ENCODE measurements at places on chromosomes 11 and 22. TPM values are rescaled to one million over a fixed set of nuclear protein-coding genes. Genes with fewer than 3 reads are reported as not detected.

Gene FAT3
- 0.11 TPM for total RNA-seq

- H3K27ac ChIP-seq = no peak overlapping the region
- no peaks in the 10 kb centered on the region for H3K36me3 ChIP-seq
- H3K4me1 ChIP-seq = no peaks in the 10 kb centered on the region
- H3K27me3 ChIP-seq = no peaks in the 10 kb centered on the region
These were observed 43.9 kb downstream of the ELFN2 start for GRCh38 chr22:37383341-37383740.

Gene OSBP
- total RNA-seq = 51.2 TPM

GRCh38 chr11:38296211-38296776 is 1698.3 kb upstream of the RAG2 start:
- no peak overlapping the region for H3K4me3 ChIP-seq
- DNase-seq = no peak
- no peaks in the 10 kb centered on the region for H3K27me3 ChIP-seq

- H3K27me3 ChIP-seq = no peaks in the 10 kb centered on the region
- peak overlapping the region; percentile 6 for H3K27ac ChIP-seq
- H3K4me1 ChIP-seq = peaks cover 39% of the 10 kb centered on the region
- no peak for DNase-seq
- H3K4me3 ChIP-seq = no peak overlapping the region
- no peaks in the 10 kb centered on the region for H3K36me3 ChIP-seq
These were observed 33.1 kb downstream of the TNRC6B start for GRCh38 chr22:40210818-40211217.

GRCh38 chr11:13135385-13136271 is 126.5 kb downstream of the RASSF10 start:
- no peaks in the 10 kb centered on the region for H3K4me1 ChIP-seq
- no peak for DNase-seq
- H3K27ac ChIP-seq = no peak overlapping the region
- no peaks in the 10 kb centered on the region for H3K36me3 ChIP-seq
- no peak overlapping the region for H3K4me3 ChIP-seq

GRCh38 chr11:62073061-62073460 is 50.8 kb upstream of the INCENP start:
- no peaks in the 10 kb centered on the region for H3K4me1 ChIP-seq
- no peaks in the 10 kb centered on the region for H3K36me3 ChIP-seq
- no peak overlapping the region for H3K4me3 ChIP-seq
- no peak for DNase-seq
- no peaks in the 10 kb centered on the region for H3K27me3 ChIP-seq

Gene TMPRSS4
- 0.47 TPM for total RNA-seq

Gene GLYAT
- total RNA-seq = not detected

Gene KRTAP5-7
- total RNA-seq = not detected

- no peak overlapping the region for H3K27ac ChIP-seq
- H3K36me3 ChIP-seq = no peaks in the 10 kb centered on the region
- no peak overlapping the region for H3K4me3 ChIP-seq
- no peaks in the 10 kb centered on the region for H3K4me1 ChIP-seq
These were observed 39.2 kb upstream of the SLC36A4 start for GRCh38 chr11:93236741-93237675.

Gene TEF
- 14.1 TPM for total RNA-seq

Gene TSSK2
- not detected for total RNA-seq
